ENCODE measurements at places on chromosomes 1 and 21.

DNA sequence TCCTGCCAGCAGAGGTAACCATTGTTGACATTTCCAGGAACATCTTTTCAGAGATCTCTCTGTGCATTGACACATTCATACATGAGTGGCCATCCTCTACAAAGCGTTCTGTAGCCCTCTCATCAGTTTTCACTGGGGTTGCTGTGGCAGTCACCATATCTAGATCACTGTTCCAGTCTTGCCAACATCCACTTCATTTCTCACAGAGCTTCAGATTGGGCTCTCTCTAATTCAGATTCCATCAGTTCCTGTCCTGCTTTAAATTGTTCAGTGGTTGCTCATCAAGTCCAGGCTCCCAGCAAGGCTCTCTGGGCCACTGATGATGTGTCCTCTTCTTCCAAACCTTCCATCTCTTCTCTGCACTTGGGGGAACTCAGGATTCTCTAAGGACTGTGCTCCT, 173.7 kb downstream of the KCNJ6 start:
- no peak for DNase-seq

DNA sequence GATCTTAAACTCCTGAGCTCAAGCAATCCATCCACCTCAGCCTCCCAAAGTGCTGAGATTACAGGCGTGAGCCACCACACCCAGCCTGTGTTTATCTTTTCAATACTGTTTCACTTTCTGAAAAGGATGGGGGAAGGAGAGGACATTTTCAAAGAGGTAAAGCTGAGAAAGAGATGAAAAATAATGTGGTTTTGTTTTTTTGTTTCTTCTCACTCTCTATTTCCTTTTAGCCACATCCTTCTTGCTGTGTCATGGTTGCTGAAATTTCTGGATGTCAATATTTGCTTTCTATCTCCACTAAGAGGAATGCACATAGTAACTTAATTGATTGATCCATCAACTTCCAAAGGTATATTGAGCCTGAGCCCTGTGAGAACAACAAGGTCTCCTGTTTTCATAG, 6.4 kb upstream of the C1orf21 start:
- no peak for DNase-seq

DNA sequence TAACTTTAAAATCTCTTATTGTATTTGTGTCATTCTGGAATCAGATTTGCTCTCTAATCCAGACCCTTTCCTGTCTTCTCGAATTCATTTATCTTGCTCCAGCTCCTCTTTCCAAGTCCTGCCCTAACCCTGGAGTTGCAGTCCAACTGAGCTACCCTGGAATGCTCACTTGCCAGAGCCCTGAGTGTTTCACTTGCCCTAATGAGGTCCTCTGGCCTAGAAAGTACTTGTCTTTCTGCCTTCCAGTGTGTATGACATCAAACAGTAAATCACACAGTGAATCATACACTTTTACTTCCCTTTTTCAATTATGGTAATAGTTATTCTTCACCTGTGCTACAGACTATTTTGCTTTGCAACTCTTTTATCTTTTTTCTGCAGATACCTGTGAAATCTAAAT, 96.9 kb downstream of the NEK7 start:
- no peak for DNase-seq

GRCh38 chr1:64864018-64864940, 102.1 kb downstream of the JAK1 start:
- no peak for DNase-seq

DNA sequence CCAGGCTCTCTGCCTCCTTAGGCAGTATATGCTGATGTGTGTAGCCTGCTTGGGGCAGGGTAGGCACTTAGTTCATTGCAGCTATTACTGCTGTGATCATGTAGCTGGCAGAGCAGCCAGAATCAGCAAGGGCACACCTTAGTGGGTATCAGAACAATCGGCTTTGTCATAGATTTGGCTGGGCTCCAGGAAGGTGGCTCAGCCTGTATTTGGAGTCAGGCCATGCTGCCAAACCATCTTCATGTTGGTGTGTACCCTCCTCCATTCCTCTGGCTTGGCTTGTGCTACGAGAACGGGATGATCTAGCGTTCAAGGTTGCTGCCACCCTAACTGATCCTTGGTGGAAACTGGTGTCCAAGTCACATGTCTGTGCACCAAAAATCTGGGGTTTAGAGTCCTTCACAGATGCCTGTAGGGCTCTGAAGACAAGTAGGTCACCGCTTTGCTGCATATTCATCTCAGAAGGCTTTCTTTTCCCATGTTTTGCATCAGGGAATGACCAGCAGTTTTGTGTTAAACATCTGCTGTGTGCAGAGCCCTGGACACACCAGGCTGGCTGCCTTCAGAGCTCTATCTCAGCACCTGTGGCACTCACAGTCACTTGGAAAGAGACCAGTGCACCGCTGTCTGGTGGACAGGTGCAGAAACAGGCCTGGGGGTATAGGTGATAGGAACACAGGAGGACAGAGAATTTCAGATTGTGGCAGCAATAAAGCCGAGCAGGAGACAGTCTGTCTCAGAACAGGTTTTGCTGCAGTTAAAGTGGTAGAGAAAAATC, 23.7 kb downstream of the VANGL1 start:
- DNase-seq = peak; percentile 24
